Stimulated activated CD4-positive, alpha-beta T cell treated with anti-CD3 and anti-CD28 coated beads, Interleukin-1b, Interleukin-23, amount 100 ng/mL, for 4 hours (primary cell): ENCODE measurements at places on chromosomes 6 and 20.

- DNase-seq: no peak
Measured at GRCh38 chr6:115055579-115055978, 712.8 kb upstream of the HS3ST5 start.

DNA sequence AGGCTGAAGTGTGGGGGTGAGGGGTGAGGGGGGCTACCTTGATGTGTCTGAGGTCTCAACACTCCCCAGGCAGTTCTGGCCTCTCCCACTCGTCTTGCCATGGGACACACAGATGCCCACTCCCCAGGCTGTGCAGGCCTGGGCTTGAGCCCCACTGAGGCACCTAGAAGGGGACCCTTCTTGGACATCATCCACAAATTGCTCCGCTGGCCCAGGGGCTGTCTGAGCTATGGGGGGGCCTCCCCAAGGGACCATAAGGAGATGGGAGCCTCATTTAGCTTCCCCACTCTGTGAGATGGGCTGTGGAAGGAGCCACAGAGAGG lies 155.5 kb upstream of the MLN start:
- DNase-seq: no peak

DNA sequence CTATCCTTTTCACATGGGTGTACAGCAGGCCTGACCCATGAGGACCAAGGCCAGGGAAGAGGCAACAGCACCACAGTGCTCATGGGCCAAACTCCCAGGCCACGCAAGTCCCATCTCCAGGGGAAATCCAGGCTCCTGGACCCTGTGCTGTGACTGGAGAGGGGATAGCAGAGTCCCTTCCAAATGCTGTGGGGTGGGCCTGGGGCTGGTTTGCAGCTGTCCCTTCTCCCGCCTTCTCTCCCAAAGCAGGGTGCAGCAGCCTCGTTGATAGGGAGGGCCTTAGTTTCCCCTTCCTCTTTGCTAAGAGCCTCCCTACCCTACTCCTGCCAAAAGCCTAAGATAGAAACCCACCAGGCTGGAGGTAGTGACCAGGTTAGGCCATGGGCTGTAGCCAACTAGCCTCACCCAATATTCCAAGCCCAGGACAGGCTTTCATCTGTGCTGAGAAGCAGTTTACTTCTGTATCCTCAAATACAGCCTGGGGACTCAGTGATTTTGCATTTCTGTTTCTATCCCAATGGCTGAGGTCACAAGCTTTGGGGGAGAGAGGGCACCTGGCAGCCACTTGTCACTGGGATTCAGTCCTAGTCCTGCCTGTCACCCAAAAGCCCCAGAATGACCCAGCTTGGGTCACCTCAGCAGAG lies 1.4 kb downstream of the CTSZ start:
- DNase-seq: no peak

DNA sequence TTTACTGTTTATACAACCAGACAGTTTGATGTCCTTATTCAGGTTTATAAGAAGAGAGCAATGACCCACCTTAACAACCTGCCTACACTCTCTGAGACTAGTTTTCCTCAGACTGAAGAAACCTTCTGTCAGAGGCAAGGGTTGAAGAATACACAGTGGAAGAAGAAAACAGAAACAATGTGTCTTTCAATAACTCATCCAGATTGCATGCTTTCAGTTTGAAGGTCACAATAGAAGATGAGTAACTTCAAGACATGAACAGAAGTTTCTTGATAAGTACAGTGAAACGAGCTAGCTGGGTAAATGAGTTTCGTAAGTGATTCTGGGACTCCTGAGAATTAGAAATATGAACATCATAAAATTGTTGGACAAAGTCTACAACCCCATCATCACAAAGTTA lies 141.7 kb downstream of the STXBP5 start:
- no peak for DNase-seq

DNA sequence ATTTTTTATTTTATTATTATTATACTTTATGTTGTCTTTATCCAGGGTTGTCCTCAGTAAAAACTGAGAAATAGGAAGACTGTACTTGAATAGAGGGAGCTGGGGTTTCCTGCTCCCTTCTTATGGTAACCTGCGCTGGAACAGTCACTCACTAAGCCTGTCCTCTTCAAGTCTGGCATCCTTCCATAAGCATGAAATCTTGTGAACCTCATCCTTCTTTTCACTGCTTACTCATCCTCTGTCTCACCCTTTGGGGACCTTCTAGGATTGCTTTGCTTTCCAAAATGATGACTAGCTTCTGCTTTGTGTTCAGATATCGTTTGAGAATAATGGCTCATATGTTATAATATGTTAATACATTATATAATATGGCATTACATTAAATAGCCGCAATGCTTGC lies 90.6 kb downstream of the C6orf118 start:
- DNase-seq: no peak

DNA sequence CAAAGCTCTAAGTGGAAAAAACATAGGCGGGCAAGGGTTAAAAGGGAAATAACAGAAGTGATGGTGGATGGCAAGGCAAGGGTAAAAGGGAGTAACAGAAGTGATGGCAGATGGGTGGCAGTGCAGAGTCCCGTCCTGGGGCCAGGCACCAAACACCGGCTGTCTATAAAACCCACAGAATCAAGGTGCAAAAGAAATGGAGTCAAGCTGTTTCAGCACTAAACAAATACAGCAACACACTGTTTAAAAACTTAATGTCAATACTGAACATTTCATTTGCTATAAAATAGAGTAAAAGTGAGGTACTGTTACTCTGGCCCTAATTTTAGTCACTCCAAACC lies 87.6 kb downstream of the MAN1A1 start:
- DNase-seq: no peak

DNA sequence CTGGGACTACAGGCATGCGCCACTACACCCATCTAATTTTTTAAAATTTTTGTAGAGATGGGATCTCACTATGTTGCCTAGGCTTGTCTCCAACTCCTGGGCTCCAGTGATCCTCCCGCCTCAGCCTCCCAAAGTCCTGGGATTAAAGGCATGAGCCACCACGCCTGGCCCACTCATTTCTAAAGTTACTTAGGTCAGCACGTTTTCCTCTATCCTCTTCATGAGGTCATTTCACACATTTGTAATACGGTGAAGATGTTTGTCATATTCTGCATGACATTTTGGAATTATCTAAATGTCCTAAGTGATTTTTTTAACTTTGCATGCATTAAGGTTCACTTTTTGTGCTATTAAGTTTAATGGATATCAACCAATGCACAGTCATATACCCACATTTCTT lies 11.9 kb upstream of the SOX12 start:
- no peak for DNase-seq

- DNase-seq: no peak
Measured at GRCh38 chr6:10415617-10416480, 975 bp upstream of the TFAP2A start.

DNA sequence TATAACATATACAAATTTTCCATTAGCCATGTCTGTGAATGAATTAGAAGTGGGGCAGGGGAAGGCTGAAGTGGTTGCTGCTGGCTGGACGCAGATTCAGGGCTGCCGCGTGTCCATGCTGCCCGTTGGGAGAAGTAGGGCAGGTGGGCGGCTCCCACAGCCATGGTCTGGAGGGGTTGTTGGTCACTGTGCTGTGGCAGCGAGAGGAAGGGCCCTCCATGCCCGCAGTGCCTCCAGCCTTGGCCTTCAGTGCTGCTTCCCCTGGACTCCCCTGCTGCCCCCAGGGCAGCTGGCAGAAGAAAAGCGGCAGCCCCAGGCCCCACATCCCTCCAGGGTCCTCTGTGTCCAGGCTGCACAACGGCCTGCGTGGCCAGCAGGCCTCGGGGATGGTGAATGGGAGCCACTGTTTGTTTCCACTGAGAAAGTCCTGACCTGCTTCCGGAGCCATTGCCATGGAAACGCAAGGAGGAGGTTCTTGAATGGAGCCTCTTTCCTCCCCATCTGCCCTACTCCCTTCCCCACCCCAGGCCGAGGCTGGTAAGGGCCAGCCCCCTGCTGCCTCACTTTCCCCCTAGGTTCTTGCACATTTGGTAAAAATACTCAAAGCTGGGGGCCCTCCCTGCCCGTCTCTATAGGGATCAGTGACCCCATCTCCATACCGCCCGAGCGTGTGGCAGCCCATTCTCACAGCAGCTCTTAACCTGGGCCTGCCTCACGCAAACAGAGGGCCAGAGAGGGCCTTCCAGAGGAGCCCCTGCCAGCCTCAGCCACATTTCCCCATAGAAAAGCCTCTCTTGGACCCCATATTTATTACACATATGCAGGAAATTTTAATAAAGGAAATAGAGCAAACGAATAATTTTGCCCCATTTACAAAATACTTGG lies 113.3 kb downstream of the SASH1 start:
- DNase-seq: no peak

- DNase-seq: no peak
Measured at GRCh38 chr6:142162780-142163179, 15.7 kb downstream of the VTA1 start.

DNA sequence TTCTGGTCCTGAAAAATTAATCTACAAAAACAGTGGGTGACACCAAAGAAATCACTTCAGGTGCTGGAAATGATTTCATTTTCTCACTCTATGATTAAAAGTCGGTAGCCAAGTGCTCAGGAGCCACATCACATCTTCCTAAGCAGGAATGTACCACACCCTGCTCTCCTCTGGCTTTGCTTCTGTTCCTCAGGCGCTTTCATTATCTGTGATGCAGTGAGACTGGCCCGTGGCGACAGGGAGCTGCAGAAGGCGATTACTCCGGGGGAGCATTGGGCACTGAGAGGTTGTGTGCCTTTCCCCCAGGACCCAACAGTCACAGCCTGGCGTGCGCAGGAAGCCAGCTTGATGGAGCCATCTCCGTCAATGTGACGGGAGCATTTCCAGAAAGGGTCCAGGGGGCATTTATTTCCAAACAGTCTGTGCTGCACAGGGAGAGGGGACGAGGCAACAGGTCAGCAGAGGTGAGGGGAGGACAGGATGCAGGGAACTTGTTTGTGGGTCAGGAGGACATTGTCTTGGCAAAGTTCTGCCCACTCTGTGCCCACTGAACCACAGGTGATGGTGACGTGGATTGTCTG lies 5.6 kb upstream of the ZNF831 start:
- no peak for DNase-seq

DNA sequence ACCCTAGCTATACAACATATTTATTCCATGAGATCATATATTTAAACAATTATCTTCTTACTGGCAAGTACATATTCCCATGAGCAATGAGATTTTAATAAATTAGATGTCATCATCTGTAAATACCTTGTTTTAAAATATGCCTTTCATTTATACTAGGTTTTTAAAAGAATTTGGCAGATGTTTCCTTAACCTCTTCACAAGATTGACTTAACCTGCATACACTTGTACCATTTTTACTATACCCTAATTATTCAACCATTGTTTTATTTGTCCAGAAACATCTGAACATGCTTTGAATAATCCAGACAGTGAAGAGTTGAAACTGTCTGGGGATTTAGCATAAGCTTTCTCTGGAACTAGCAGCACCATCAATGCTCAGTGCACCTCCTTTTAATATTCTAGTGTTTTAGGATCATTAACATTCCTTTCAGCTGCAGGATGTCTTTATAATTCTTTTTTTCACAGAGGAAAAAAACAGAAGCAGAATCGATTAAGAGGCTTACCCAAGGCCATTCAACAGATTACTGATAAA lies 188.0 kb upstream of the TENT5A start:
- DNase-seq: no peak

GRCh38 chr6:126614642-126615504 lies 275.0 kb downstream of the CENPW start:
- DNase-seq: no peak

DNA sequence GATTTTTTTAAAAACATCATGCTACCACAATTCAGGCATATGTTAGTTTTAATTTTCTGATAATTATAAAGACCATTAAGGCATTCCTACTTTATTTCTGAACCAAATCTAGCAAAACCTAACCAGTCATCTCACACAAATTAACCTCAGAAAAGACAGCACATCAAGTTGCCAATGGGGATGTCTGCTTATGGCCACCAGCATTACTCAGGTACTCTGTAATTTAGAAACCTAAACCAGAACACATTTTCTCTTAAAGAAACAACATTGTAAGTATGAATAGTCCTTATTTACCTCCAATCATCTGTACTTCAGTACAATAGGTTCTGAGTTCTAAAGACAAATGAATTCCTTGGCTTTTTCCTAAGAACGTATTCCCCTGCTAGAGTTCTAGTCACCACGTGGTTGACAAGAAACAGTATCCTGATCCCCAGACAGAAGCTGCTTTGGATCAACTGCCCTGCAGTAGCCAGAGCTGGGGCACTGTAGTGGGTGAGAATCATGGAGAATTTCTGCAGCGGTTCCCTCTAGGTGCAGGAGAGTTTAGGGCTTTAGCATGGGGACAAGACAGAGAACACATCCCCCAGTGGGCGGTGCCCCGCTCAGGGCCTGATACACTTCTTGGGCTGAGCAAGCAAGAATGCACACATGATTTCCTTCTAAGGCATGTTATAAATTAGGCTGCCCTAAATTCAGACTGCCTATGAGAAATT lies 15.4 kb downstream of the GCLC start:
- DNase-seq: no peak

DNA sequence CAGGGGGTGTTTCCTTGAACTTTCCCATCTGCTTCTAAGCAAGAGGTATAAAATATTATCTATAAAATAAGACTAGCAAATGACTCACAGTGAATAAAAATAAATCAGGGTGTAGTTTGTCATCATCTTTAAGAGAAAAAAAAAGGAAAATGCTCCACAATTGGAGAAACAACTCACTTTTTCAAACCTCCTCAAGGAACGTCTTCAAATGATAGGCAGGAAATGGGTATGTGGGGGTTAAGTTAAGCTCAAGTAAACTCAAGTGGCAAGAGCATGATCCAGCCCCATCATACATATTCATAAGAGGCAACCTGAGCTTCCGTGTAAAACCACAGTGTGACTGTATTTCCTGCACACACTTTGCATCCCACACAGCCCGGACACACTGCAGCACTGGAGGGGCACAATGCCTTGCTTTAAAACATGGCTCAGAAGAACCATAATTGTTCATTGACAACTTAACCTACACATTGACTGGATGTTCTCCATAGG lies 58.5 kb upstream of the CEP85L start:
- peak; percentile 65 for DNase-seq

DNA sequence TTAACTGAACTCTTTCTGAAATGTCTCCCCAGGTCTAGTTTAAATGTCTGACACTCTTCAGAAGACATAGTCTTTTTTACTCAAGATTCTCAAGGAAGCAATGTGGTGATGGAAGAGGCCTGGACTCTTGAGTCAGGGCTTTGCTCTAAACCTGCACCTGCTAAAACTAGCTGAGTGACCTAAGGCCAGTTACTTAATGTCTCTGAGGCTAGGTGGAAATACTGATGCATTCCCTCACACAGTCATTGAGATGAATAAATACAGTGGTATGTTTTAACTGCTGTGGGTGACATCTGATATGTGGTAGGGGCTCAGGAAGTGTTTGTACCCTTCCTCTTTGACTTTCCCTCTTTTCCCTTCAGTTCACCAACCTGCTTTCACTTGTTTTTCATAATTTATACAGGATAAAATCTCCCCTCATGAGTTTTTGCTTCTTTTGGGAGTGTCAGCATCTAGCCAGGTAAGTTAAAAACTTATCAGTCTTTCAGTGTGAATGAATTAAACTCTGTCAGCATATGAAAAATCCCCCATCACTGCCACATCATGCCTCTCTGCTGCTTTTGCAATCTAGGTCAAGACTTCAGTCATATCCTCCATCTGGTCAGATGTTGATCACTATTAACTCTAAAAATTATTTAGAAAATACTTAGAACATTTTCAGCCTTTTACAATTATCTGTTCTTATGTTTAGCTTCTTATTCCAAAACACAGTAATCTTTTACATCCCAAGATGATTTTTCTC lies 178.7 kb upstream of the TNFAIP3 start:
- no peak for DNase-seq
